Heart left ventricle (tissue), 16 donors: ENCODE measurements at places on chromosomes 13 and 19.

DNA sequence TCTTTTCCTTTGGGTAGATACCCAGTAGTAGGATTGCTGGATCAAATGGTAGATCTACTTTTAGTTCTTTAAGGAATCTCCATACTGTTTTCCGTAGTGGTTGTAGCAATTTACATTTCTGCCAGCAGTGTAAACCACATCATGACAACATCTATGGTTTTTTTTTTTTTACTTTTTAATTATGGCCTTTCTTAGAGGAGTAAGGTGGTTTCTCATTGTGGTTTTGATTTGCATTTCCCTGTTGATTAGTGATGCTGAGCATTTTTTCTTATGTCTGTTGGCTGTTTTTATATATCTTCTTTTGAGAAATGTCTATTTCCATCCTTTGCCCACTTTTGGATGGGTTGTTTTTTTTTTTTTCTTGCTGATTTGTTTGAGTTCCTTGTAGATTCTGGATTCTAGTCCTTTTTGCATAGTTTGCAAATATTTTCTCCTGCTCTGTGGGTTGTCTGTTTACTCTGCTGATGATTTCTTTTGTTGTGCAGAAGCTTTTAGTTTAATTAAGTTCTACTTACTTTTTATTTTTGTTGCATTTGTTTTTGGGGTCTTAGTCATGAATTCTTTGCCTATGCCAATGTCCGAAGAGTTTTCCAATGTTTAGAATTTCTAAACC, 38.8 kb downstream of the TDRD3 start:
- no peak for DNase-seq

- DNase-seq, result no peak
Observed at GRCh38 chr19:39190768-39191167, 6.0 kb upstream of the NCCRP1 start.

DNA sequence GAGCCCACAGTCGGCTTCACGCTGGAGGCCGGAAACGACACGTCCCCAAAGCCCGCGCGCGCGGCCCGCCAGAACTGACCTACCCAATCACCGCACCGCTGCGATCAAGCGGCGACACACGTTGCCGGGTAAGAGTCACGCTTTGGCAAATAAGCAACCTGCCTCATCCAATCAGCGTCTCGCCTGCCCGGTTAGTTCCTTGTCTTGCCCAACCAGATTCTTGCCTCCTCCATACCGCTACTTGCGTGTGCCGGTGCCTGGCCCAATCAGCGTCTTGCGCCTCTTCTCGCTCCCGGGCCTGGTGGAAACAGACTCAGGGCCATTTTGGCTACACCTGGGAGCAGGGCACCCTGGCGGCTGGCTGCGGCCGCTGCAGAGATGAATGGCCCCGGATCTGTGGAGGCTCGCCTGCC, 11.6 kb upstream of the ZNF544 start:
- DNase-seq, result no peak

- DNase-seq, result no peak
Observed at GRCh38 chr19:49635530-49636232, 4.3 kb downstream of the RRAS start.

DNA sequence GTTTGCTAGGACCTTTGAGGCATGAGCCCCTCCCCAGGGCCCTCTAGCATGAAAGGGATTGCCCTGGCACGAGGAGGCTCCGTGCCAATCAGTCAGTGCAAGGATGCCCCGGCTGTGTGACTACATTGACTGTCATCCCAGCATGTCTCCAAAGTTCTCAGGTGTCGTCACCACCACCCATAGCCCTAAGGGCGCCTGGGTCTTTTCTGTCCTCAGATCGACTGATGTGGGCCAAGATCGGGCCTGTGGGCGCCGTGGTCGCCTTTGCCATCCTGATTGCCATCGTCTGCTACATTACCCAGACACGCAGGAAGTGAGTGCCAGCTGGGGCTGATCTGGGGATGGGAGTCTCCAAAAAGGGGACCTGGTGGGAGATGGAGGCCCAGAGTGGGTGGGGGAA, 18.4 kb downstream of the MAG start:
- no peak for DNase-seq

DNA sequence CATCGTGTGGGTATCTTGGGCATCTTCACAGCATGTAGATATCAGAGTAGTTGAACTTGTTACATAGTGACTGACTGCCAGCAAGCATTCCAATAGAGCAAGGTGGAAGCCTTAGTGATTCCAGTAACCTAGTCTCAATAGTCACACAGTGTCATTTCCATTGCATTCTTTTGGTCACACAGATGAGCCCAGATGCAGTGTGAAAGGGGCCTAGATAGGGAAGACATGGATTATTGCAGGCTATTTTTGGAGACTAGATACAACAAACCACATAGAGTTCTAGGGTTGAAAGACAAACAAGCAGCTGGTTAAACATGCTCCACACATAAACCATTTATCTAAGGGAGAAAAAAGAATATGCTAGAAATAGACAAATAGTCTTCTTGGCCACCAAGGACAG, 553.5 kb downstream of the DCT start:
- no peak for DNase-seq

GRCh38 chr19:31132753-31133110, 216.5 kb downstream of the TSHZ3 start:
- no peak for DNase-seq

DNA sequence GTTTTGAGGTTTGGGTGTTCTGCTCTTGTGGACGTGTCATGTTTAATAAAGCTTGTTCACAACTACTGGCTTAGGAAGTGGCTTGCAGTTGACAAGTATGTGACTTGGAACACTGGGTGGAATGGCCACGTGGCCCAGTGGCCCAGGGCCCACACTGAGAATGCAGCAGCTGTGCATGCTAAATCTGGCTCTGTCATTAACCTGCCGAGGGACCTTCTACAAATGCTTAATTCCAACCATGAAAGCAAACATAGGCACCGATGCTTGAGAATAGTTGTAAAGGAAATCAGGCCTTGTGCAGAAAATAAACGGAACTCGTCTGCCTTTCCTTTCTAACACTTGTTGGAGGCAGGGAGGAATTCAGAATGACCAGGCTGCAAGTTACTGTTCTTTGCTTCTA, 11.6 kb upstream of the CLDN10 start:
- peak; percentile 68 for DNase-seq

DNA sequence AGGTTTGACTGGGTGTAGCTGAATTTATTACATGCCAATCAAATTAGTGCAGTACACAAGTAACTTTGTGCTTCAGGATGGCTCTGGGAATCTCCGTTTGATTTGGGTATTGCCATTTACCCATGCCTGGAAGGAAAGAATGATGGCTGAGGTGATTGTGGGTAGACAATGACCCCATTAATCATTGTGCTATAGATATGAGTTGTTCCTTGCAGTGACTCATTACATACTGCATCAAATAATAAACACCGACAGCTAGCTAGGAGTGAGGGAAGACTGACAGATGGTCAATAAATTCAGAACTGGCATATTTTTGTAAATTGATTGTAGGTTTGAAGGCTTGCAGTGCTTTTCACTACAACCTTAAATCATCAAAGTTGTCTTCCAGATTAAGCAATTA, 1069.5 kb downstream of the DIAPH3 start:
- DNase-seq, result no peak

DNA sequence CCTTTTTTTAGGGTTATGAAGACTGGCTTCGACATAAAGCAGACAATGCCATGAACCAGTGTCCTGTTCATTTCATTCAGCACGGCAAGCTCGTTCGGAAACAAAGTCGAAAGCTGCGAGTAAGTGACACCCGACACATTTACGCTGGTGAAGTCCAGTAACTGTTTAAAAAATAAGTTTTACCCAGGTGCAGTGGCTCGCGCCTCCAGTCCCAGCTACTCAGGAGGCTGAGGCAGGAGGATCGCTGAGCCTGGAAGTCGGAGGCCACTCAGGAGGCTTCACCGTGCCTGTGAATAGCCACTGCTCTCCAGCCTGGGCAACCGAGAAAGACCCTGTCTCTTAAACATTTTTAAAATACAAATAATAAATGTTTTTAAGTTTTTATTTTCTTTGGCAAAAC, 120.8 kb downstream of the ATP11A start:
- no peak for DNase-seq

GRCh38 chr19:45376045-45376724, 5.8 kb upstream of the ERCC2 start:
- DNase-seq, result peak; percentile 61

GRCh38 chr13:20446405-20446804, 79.3 kb downstream of the CRYL1 start:
- no peak for DNase-seq
